ENCODE measurements at places on chromosomes 5 and 9.

- no peak for DNase-seq
These were observed 72.4 kb downstream of the NUDT12 start for GRCh38 chr5:103490030-103490739.

- no peak for DNase-seq
These were observed 49.0 kb upstream of the DPYSL3 start for GRCh38 chr5:147558826-147559225.

GRCh38 chr9:104482921-104483570, 21.0 kb upstream of the OR13F1 start:
- DNase-seq: no peak

DNA sequence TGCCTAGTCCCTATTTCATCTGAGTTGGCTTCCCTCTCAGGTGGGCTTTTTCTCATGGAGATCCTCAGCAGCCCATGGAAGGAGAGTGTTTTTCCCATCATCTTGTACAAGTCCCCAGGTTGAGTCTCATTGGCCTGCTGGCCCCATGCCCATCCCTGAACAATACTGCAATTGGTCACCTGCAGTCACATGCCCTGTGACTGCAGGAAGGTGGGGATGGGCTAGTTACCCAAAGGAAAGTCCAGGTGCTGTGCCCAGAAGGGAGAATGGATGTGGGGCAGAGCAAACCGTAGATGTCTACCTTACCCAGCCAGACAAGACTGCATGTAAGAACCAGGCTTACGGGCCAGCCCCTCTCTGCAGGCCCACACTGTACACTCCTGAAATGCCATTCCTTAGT, 54.0 kb upstream of the SAP30L start:
- DNase-seq: no peak

DNA sequence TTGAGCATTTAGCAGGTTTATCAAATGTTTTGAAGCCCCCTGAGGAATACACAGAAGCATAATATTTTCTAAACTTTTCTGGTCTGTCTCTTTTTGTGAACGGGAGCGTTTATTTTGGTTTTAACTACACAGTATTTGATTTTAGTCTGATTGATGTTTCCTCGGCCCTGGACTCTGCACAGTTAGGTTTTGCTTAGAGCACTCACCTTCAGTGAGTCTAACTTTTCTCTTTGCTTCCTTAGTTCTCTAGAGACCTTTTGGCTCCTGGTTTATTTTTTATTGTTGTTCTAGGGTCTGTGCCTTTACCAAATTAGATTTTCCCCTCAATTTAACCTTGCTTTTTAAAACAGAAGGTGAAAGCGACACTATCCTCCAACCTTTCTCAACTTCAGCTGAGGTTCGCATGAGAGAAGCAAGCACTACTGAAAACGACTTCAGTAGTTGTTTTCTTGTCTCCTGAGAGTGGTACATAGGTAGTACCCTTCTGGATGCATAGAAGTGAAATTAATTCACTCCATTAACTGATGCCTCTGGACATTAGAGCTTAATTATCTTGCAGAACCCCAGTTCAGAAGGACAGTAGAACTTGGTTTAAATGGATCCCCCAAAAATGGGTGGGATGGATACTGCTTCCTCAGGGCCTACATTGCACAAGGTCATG, 166.7 kb upstream of the ELL2 start:
- no peak for DNase-seq
